Gastrocnemius medialis (tissue), 4 donors: ENCODE measurements at places on chromosomes 6 and 20. TPM values are rescaled to one million over a fixed set of nuclear protein-coding genes. Genes with fewer than 3 reads are reported as not detected.

DNA sequence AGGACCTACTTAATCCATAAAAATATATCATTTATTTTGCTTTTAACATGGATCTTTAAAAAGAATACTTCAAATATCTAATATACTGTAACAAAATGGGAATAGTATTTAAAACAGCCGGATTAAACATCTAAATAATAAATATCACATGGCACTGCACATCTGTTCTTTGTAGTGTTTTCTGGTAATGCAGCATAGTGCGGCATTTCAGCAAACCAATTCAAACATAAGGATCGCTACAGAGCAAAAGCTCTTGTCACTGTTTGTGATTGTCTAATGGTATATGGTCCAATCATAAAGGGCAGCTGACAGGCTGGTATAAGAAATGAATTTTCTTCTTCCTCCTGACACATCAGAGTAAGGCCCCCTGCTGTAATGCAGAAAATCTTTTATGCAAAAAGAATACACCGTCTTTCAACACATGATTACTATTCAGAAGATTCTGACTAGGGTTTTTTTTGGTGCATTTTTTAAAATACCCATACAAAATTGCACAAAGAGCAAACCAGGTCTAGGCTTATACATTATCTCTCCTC, 40.0 kb upstream of the POU3F2 start:
- peaks cover 6% of the 10 kb centered on the region for H3K27me3 ChIP-seq
- H3K27ac ChIP-seq, result no peak overlapping the region
- H3K36me3 ChIP-seq, result no peaks in the 10 kb centered on the region
- H3K4me3 ChIP-seq, result no peak overlapping the region

GRCh38 chr6:96683819-96684528, 121.0 kb downstream of the FHL5 start:
- H3K4me1 ChIP-seq, result no peaks in the 10 kb centered on the region
- H3K27ac ChIP-seq, result no peak overlapping the region
- H3K4me3 ChIP-seq, result no peak overlapping the region
- no peak for DNase-seq

PGC gene
- total RNA-seq, result not detected

- H3K27me3 ChIP-seq, result no peaks in the 10 kb centered on the region
- H3K4me1 ChIP-seq, result no peaks in the 10 kb centered on the region
These were observed 35.8 kb downstream of the GRIK2 start for GRCh38 chr6:101429270-101429669.

DNA sequence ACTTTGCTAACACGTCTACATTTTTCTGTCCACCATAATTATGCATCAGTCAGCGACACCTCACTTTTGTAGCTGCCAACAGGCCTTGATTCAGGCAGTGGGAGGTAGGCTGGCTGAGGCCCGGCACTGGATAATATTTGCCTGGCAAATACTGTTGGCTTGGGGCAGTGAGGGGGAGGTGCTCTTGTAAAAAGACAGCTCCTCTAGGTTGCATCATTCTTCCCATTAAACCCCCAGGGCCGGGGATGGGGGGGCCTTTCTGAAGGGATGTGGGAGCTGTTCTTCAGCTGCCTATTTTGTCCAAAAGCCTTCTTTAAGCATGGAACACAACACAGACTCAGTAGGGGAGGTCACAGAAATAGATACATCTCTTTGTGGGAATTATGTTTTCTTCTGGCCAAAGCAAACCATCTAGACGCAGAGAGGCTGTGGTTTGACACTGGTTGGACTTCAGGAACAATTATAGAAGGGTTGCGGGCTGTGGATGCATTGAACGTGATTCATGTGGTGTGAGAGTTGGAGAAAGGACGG, 338.3 kb upstream of the NT5E start:
- no peaks in the 10 kb centered on the region for H3K36me3 ChIP-seq
- DNase-seq, result no peak
- H3K27ac ChIP-seq, result no peak overlapping the region
- H3K27me3 ChIP-seq, result no peaks in the 10 kb centered on the region

- no peak overlapping the region for H3K27ac ChIP-seq
- H3K4me3 ChIP-seq, result no peak overlapping the region
- H3K27me3 ChIP-seq, result no peaks in the 10 kb centered on the region
- no peak for DNase-seq
These were observed 374.4 kb downstream of the UTRN start for GRCh38 chr6:144659202-144660182.

GRCh38 chr6:54981647-54982046, 135.1 kb downstream of the FAM83B start:
- DNase-seq, result no peak
- H3K4me3 ChIP-seq, result no peak overlapping the region
- H3K27ac ChIP-seq, result no peak overlapping the region
- no peaks in the 10 kb centered on the region for H3K4me1 ChIP-seq
- no peaks in the 10 kb centered on the region for H3K27me3 ChIP-seq
